Glutamatergic neuron (in vitro differentiated cells): ENCODE measurements at places on chromosomes 7 and 10. TPM values are rescaled to one million over a fixed set of nuclear protein-coding genes. Genes with fewer than 3 reads are reported as not detected.

GRCh38 chr7:44767134-44767911 is 18.7 kb downstream of the ZMIZ2 start:
- peak overlapping the region; percentile 99 for H3K27ac ChIP-seq
- peak overlapping the region; percentile 64 for H3K4me3 ChIP-seq
- DNase-seq = no peak
- peaks cover 9% of the 10 kb centered on the region for H3K36me3 ChIP-seq

DNA sequence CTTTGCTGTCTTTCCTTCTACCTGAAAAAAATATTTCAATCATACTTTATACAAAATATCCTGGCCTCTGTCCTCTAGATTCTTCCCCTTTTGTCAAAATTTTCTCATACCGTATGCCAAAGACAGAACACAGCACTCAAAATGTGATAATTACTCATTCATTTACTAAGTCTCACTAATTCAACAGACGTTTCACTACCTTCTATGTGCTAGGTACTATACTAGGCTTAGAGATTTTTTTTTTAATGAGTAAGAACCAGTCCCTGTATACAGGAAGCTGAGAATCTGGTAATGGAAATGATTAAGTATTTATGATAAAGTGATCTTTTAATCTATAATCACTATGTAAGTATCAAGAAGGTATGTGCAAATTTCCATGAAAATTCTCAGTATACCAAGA is 128.0 kb downstream of the ELAPOR2 start:
- H3K27me3 ChIP-seq = no peaks in the 10 kb centered on the region
- H3K4me1 ChIP-seq = no peaks in the 10 kb centered on the region
- no peak for DNase-seq
- H3K27ac ChIP-seq = no peak overlapping the region
- H3K36me3 ChIP-seq = no peaks in the 10 kb centered on the region

The FRMPD2 gene
- 1.6 TPM for total RNA-seq

The SSC4D gene
- 6.1 TPM for total RNA-seq

DNA sequence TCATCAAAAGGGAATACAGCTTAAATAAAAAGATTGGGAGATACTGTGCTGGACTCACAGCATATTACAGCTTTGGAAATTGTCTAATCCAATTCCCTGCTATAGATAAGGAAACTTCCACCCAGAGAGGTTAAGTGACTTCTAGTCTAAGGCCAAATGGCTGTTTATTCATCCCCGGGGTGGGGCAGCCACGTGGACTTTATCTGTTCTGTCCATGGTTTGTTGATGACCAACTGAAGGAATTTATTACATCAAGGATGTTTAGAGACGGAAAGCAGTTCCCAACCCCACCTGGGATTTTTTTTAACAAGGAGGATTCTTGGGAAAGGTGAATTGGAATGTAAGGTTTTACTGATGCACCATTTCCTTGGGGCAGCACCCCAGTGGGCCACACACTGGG is 88.6 kb downstream of the ATXN7L1 start:
- no peaks in the 10 kb centered on the region for H3K36me3 ChIP-seq
- peaks cover 35% of the 10 kb centered on the region for H3K4me1 ChIP-seq
- no peak overlapping the region for H3K27ac ChIP-seq
- no peak overlapping the region for H3K4me3 ChIP-seq

DNA sequence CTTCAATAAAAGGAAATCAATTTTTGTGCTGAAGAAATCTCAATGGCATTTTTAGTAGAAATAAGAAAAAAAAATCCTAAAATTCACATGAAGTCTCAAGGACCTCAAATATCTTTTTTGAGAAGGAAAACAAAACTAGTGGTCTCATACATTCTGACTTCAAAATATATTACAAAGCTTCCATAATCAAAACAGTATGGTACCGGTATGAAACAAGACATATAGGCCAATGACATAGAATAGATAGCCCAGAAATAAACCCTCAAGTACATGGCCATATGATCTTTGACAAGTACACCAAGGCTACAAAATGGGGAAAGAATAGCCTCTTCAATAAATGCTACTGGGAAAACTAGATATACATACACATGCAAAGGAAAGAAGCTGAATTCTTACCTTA is 131.8 kb upstream of the GPR22 start:
- no peak for DNase-seq
- no peaks in the 10 kb centered on the region for H3K36me3 ChIP-seq
- no peaks in the 10 kb centered on the region for H3K4me1 ChIP-seq
- no peak overlapping the region for H3K4me3 ChIP-seq
- H3K27ac ChIP-seq = no peak overlapping the region
